HuH-7 (cell line): ENCODE measurements at places on chromosomes 2 and 18.

DNA sequence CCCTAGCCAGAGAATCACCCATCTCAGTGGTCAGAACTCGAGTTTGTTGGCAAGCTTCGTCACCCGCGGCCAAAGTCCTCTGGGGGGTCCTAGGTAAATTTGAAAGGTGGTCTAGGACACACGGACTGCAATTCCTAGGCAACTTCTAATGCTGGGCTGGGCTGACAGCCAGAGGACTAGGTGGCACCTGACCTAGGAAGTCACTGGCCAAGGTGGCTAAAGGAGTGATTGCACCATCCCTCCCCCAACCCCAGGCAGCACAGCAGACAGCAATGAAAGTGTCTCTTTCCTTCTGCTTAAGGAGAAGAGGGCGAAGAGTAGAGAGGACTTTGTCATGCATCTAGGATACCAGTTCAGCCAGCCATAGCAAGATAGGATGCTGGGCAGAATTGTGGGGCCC lies 110.9 kb downstream of the CABYR start:
- DNase-seq = no peak

DNA sequence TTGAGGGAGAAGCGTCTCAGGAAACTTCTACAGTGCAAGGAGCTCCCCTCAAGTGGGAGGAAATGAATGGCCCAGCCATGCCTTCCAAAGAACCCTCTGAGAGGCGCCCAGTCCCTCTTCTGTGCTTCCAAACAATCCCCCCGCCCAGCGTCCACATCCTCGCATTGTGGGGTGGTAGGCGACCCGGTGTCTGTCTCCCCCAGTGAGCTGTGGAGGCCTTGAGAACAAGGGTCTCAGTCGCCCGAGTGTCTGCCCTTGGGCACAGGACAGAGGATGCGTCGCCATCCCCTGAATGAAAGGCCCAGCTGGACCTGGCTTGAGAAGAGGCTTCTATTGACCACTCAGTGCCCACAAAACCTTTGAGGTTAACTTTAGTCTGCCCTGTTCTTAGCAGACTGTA lies 29.7 kb downstream of the INPP5D start:
- DNase-seq = no peak

- no peak for DNase-seq
Measured at GRCh38 chr2:55159037-55159651, 72.9 kb downstream of the CLHC1 start.

DNA sequence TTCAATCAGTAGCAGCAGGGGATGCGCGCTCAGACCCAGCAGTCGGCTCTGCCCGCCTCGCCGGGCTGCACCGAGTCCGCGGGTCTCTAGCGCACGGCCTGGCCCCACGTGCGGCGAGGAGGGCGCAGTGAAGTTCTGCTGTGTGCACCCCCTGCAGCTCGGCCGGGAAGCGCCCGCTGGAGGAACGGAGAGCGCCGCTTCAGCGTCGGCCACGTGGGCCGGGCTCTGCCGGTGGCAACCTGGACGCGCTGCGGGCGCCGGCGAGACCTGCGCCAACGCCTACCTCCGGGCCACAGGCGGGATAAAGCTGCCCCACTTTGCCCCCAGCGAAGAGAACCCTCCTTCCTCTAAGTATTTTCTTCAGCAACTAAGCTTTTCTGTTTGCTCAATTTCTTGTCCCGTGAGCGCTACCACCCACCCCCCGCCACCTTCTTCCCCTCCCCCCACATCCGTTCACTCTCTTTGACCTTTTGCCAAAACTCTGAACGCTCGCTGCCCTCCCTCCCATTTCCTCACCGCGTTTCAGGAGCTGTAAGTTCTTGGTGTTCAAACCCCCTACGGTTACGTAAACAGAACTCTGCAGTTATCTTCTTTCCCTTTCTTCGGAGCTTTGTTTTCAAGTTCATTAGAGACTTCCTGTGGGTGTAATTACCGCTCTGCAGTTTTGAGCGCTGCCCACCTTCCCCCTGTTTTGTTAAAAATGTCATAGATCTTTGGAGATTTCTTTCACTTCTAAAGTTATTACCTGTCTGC lies 42.6 kb upstream of the EDAR start:
- no peak for DNase-seq

DNA sequence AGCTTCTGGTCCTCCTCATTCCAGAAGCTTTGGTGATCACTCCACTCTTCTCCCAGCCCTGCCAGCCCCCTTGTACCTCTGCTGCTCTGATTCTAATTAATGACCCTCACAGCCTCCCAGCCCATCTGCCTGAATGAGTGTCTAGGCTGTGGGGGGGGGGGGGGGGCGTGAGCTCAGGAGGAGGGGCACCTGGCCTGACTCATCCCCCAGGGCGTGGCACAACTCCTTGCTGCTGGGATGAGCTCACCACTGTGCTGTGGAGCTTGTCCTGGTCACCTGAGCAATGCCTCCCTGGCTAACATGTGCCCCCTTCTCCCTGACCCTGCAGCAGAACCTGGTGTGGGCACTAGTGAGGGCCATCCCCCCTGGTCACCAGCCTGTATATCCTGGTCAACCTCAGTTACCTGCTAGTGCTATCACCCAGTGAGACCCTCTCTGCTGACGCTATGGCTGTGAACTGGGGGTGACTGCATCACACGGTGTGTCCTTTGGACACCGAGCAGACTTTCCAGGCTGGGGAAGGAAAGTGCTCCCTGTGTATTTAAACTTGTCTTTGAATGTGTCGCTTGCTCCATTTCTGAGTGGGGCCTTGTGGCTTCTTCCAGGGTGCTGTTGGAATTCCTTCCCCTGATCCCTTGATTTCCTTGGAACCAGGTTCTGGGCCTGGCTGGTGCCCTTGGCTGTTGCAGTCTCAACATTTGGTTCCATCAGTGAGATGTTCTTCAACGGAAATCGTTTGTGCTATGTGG lies 41.5 kb upstream of the PUM2 start:
- no peak for DNase-seq

DNA sequence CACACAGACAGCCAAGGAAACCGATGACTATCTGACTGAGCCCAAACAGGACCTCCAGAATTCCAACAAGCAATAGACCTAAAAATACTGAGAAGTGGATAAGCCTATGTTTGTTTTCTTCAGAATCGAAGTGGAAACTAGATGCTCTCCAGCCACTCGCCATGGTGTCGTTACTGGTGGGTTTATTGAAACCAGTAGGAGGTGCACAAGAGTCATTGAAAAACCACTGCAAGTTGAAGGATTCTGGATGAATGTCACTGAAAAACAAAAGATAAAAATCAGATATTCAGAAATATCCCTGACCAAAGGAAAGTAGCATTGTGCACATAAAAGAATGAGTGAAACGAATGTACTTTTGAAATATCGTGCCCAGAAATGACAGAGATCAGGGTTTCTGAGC lies 15.3 kb downstream of the TM4SF20 start:
- no peak for DNase-seq

DNA sequence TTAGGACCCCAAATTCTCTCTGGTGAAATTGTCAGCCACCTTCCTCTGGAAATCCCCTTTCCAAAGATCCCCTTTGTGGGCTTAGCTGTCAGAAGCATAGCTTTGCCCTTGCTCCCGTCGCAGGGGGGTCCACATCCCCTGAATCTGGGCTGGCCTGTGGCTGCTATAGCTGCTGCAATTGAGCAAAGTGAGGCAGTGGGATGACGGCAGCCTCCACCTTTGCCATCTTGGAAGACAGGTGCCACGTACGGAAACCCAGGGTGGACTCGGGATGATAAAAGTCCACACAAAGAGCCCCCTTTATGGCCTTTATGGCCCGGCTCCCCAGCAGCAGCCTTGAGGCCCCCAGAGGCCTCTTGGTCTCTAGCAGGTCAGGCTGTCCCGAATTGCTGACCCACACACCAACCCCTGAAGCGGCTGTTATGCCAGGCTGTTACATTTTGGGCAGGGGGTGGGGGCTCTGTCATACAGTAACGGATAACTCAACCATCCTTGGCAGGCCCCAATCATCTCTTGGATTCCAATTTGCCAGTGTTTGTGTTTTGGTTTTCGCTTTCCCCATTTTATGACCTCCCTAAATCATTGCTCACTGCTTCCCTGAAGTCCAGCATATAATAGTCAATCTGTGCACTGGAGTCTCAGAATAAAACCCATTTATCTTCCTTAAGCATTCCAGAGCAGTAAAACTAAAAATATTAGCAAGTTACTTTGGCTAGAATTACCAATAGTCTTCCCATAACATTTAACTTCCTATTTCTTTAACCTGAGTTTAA lies 33.2 kb upstream of the ID2 start:
- DNase-seq = no peak

DNA sequence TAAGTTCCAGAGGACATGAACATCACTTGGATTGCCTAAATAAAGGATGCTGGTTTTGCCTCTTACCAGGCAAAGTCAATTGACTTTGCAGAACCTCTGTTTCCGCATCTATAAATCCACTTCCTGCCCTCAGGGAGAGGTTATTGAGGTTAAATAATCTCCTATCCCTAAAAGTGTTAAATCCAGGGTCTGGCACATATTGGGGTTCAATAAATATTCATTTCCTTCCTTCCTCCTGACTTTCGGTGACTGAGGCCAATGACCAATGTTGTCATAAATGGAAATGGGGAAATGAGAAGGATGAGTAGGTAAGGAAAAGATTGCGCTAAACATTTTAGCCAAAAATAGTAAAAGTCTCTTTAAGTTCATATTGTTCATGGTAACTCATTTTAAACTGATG lies 16.0 kb downstream of the BCL2 start:
- DNase-seq = no peak

DNA sequence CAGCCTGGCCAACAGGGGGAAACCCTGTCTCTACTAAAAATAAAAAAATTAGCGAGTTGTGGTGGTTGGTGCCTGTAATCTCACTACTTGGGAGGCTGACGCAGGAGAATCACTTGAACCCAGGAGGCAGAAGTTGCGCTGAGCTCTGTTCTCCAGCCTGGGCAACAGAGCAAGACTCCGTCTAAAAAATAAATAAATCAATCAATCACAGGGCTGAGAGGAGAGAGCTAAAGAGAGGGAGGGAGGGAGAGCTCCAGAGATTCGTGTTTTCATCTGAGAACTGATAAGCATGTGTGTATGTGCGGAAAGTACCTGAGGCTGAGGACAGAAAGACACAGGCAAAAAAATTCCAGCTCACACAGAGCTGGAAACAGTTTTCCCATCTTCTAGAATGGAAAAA lies 37.2 kb upstream of the DYNC2LI1 start:
- DNase-seq = no peak

GRCh38 chr2:192026059-192026824 lies 168.5 kb downstream of the TMEFF2 start:
- DNase-seq = no peak

GRCh38 chr2:226366920-226367319 lies 432.7 kb downstream of the IRS1 start:
- no peak for DNase-seq

DNA sequence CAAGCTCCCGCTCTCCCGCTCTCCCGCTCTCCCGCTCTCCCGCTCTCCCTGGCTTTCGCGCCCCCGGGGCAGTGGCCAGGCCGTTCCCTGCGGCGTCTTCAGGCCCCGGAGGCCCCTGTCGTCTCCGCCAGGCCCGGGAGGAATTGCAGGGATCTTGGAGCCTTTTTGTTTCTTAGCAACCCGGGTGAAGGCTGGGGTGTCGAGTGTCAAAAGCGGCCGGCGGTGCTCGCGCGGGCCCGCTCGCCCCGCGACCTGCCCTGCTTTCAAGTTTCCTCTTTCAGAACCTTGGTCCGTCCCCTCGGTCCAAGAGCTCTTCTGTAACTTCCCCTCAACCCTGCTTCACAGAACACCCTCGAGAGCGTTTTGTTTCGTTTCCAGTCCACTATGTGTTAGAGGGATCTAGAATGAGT lies 1.4 kb downstream of the RNF138 start:
- DNase-seq = peak; percentile 10

DNA sequence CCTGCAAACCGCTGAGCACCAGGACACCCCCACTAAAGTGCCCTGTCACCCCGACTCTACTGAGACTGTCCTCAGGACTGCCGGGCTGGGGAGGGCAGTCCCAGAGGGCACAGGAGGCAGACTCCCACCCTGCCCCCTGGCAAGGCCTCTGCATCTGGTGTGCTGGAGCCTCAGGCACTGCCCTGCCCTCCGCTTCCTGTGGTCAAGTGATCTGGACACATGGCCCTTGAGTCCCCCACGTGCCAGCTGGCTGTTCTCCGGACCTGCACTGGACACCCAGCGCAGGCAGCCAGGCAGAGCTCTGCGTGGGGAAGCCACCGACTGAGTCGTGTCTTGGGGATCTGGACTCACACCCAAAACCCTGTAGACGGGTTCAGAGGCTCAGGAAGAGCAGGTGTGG lies 217.7 kb downstream of the TWIST2 start:
- no peak for DNase-seq

- DNase-seq = no peak
Measured at GRCh38 chr2:217362286-217362685, 502.4 kb upstream of the TNP1 start.

DNA sequence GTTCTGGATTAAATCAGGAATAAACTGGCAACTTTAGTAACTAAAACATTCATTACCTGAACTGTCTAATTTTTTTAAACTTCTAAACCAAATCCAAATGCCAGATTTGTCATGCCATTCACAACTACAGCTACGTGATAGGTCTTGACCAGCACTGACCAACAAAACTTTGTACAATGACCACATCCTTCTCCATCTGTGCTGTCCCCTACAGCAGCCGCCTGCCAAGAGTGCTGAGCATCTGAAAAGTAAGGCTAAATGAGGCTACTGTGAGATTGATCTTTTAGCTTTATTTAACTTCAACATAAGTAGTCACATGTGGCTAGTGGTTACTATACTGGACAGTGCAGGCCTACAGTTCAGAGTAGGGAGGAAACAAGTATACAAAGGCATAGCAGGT lies 7.6 kb downstream of the FAM168B start:
- DNase-seq = no peak

GRCh38 chr2:219663116-219663762 lies 35.8 kb downstream of the SLC4A3 start:
- no peak for DNase-seq

- DNase-seq = no peak
Measured at GRCh38 chr2:26177122-26177521, 4.2 kb downstream of the GAREM2 start.

DNA sequence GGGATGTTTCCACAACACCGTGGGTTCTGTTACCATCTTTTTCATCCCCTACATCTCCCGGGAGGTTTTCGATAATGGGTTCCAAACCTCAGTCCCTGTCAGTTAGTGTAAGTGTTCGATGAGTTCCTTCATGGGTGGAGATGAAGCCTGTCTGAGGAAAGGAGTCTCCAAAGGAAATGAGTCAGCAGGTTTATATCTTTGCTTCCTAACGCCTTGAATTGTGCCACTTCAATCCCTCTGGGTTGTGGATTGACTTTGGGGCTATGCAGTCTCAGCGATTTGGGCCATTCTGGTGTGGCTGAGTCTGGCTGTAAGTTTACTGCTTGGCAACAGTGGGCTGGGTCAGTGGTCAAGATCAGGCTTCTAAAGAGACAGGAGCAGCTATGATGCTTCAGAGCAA lies 1.2 kb downstream of the SERPINB5 start:
- DNase-seq = no peak

DNA sequence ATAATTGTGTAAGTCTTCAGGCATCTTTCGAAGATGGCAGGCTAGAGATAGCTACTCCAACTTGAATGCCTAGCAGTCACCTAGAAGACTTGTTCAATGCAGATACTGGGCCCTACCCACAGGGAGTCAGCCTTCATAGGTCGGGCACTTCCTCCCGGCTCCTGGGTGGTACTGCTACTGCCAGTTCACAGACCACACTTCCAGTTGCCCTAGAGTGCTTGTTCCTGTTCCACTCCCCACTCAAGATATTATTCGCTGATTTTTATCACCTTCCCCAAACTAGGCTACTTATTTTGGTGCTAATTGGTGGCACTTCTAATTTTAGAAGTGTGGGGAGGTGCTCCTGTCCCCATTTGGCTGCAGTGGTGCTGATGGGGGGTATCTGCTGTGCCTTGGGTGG lies 34.2 kb downstream of the INPP4A start:
- DNase-seq = no peak
